ENCODE measurements at places on chromosomes 4 and X.
A peak's percentile ranks its signal among the peaks of the same experiment; 100 is the strongest.

GRCh38 chr4:8188743-8189550 lies 10.1 kb upstream of the SH3TC1 start:
- peak; percentile 48 for DNase-seq

DNA sequence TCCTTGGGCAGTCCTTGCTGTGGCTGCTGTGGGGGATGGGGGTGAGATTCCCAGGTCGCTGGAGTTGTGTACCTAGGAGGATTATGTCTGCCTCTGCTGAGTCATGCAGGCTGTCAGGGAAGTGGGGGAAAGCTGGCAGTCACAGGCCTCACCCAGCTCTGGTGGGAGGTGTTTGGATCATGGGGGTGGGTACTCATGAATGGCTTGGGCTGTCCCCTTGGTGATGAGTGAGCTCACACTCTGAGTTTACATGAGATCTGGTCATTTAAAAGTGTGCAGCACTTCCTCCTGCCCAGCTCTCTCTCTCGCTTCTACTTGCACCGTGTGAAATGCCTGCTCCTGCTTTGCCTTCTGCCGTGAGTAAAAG lies 24.6 kb upstream of the PDLIM3 start:
- peak; percentile 58 for DNase-seq

GRCh38 chrX:40155589-40156469 lies 58.1 kb upstream of the BCOR start:
- no peak for DNase-seq

- no peak for DNase-seq
Measured at GRCh38 chr4:119841361-119841760, 212.8 kb upstream of the PDE5A start.

DNA sequence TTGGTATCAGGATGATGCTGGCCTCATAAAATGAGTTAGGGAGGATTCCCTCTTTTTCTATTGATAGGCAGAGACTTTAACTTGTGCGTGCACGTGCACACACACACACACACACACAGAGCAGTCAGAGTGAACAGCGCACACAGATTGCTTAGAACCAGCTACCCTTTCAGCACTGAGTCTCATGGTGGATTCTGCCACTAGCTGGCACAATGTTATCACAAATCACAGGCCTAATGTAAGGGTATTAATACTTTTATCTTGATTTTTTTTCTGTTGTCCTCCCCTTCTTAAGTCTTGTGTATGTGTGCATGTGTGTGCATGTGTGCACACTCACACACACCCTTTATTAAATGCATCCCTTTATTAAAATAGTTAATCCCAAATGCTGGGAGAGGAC lies 53.2 kb downstream of the HADH start:
- DNase-seq = no peak

DNA sequence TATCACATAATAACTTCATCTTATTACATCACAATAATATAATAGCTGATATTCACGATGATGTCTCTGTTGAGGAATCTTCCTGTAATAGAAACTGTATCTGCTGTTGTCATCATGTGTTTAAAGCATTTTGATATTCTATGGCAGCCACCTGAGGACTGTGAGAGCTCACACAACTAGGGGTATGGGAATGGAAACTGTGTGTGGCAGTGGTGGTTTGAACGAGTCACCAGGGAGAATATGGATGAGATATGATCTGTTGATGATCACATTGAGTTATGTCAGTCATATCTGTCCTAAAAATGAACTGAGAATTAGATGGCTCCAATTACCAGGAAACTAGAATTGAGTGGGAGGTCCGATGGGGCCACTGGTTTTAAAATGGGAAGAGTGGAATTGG lies 169.6 kb downstream of the MID1IP1 start:
- DNase-seq = no peak

GRCh38 chrX:110219920-110220319 lies 98.0 kb downstream of the AMMECR1 start:
- peak; percentile 59 for DNase-seq

GRCh38 chrX:47561659-47562151 lies 700 bp downstream of the ARAF start:
- DNase-seq = no peak

DNA sequence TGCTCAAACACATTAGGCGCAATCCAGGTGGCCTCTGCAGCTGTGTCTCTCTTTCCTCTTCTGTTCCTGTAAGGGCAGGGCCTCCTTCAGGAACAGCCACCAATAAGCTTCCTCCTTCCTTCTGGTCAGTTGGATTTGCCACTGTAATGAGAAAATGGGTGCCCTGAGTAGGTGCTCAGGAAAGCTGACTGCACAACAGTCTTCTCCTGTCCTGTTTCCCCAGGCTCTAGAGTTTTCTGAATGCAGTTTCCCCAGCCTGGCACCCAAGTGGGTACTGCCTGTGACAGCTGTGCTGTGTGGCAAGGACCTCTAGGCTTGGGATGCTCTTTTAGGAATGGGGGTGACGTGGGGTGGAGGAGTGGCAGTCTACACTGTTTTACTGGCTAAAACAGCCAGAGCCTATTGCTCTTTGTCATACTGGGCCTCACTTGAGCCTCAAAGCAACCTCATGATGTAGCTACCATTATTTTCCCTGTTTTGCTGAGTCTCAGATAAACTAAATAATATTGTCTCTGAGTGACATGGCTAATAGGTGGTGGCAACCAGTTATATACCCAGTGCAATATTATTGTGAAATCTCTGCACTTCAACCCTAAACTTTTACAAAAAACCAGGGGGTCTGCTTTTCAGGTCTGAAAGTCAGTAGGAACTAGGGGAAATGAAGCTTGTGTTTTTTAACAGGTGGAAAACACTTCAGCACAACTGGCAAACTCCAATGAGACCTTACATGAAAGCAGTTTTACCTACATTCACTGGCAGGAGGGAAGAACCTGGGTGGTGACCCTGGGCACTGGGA lies 1.2 kb downstream of the CXCL2 start:
- peak; percentile 16 for DNase-seq

DNA sequence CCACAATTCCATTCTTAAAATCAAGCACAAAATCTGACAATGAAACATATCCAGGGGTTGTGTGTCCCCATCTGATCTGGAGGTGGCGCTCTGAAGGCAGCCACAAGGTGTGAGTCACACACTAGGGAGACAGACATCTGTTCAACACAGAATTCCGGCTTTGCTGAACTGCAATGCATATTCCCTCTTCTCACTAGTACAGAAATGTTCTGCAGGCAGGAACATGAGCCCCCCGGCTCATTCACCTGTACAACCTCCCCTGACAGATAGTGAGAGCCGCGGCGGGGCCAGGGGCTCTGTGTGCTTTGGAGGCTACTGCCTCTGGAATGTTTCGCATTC lies 41.9 kb downstream of the WDR1 start:
- peak; percentile 60 for DNase-seq

DNA sequence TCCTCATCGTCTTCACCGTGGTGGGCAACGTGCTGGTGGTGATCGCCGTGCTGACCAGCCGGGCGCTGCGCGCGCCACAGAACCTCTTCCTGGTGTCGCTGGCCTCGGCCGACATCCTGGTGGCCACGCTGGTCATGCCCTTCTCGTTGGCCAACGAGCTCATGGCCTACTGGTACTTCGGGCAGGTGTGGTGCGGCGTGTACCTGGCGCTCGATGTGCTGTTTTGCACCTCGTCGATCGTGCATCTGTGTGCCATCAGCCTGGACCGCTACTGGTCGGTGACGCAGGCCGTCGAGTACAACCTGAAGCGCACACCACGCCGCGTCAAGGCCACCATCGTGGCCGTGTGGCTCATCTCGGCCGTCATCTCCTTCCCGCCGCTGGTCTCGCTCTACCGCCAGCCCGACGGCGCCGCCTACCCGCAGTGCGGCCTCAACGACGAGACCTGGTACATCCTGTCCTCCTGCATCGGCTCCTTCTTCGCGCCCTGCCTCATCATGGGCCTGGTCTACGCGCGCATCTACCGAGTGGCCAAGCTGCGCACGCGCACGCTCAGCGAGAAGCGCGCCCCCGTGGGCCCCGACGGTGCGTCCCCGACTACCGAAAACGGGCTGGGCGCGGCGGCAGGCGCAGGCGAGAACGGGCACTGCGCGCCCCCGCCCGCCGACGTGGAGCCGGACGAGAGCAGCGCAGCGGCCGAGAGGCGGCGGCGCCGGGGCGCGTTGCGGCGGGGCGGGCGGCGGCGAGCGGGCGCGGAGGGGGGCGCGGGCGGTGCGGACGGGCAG lies 792 bp downstream of the ADRA2C start:
- DNase-seq = no peak

GRCh38 chrX:3585719-3586118 lies 127.7 kb downstream of the PRKX start:
- DNase-seq = no peak

- DNase-seq = no peak
Measured at GRCh38 chr4:24949970-24950369, 37.1 kb upstream of the CCDC149 start.

DNA sequence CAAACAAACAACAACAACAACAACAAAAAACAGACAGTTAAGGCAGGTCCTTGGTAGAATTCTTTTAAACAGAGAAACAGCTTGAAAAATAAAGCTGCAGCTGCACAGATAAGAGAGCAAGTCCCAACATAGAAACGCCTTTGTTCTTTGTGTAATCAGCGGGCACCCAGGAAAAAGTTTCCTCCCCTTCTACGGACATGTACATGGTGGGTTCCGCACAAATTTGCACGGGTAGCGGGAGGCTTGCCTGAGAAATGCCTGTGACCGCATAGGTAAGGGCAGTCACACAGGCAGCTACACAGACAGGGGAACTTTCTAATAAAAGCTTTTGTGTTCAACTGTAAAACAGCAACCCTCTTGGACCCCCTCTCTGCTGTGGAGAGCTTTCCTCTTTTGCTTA lies 25.7 kb upstream of the CT47A1 start:
- no peak for DNase-seq

- DNase-seq = peak; percentile 14
Measured at GRCh38 chrX:150405006-150405405, 41.9 kb downstream of the MAMLD1 start.

DNA sequence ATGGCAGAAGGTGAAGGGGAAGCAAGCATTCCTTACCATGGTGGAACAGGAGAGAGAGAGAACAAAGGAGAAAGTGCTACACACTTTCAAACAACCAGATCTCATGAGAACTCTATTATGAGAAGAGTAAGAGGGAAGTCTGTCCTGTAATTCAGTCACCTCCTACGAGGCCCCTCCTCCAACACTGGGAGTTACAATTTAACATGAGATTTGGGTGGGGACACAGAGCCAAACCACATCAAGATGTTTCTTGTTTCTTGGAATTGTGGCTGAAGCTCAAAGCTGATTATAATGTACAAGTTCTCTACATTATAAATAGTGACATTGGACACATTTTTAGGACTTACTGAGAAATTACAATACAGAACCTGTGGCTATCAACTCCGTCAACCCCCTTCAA lies 29.5 kb upstream of the TAPT1 start:
- no peak for DNase-seq

DNA sequence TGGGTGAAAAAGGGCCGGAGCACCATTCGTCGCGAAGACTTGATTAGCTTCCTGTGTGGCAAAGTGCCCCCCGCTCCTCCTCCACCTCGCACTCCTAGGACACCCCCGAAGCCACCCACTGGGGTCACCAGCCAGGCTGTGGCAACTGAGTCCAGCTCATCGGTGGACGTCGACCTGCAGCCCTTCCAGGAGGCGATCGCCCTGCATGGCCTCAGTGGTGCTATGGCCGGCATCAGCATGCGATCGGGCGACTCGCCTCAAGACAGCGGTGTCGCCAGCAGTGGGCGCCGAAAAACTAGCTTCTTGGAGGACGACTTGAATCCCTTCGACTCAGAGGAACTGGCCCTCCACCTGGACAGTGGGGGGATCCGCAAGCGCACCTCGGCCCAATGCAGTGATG lies 126.8 kb upstream of the CXorf66 start:
- no peak for DNase-seq

- DNase-seq = no peak
Measured at GRCh38 chr4:7514789-7515188, 80.1 kb upstream of the PSAPL1 start.

- peak; percentile 18 for DNase-seq
Measured at GRCh38 chr4:185672618-185673017, 137.3 kb upstream of the PDLIM3 start.

DNA sequence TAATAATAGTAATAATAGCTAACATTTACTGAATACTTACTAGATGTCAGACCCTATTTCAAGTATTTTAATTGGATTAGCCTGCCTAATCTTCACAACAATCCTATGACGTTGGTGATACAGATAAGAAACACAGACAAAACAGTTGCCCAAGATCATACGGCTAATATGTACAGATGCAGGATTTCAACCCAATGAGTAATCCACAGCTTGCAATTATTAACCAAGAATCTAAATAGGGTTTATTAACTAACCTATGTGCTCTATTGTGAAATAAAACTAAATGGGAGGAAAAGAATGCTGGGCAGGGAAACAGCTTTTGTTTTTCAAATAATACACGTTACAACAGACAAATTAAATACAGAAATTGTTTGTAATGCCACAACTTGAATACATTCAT lies 23.4 kb downstream of the FBXO8 start:
- peak; percentile 93 for DNase-seq

- DNase-seq = peak; percentile 8
Measured at GRCh38 chr4:86203176-86203575, 156.7 kb downstream of the MAPK10 start.

DNA sequence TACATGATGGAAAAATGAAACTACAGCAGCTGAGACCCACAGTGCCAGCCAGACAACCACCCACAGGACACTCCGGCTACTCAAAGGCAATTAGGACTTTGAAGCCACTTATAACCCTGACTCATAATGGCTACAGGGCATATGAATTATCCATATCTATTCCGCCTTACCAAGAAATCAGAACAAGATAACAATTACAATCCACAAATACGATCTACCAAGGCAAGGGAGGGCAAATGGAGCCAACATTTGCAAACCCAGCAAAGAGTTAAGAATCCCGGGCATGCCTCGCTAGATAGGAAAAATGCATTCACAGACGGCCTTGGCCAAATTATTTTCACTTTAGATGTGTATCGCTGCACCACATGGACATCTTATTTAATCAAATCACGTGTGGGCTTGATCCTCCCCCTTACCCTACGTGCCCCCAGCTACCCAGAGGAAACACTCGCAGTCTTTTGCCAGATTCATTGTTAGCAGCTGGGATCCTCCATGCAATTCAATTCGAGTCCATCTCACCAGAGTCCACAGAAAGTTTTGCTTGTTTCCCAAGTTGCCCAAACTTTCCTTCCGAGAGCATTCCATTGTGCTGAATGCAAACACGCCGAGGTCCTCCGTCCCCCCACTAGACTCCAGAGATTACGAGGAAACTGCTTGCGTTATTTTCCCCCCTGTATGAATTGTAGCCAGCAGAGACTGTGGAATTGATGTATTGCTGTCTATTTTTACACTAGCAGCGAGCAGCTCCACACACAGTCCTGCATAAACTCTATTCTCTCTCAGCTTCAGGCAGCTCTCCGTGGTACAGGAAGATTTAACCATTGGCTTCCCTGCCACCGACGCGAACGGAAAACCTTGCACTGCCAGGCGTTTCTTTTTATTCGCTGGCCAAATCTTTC lies 1.2 kb downstream of the PPARGC1A start:
- DNase-seq = peak; percentile 69
